Suprapubic skin (tissue), 4 donors: ENCODE measurements at places on chromosomes 5 and 9.

GRCh38 chr5:180324601-180324950 is 28.6 kb downstream of the GFPT2 start:
- DNase-seq = no peak

DNA sequence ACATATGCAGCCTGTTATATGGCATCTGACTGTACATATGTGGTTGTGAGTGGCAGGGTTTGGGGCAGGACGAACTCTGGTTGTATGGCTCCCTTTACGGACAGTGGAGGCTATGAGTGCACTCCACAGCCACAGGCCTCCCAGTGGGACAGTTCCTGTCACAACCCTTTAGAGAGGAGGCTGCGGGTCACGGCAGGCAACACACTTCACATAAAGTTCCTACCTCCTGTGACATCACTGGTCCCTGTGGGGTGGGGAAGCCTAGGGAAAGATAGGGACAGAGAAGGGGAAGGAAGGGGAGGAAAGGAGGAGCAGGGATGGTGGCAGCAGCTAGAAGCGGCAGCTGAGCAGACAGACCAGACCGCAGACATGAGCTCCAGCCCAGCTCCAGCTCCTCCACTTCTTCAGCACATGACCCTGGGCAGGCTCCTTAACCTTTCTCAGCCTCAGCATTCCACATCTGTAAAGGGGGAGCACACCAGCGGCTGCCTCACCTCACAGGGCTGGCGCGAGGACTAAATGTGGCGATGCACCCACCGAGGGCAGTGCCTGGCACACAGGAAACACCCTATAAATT is 27.4 kb upstream of the CORO2A start:
- no peak for DNase-seq

DNA sequence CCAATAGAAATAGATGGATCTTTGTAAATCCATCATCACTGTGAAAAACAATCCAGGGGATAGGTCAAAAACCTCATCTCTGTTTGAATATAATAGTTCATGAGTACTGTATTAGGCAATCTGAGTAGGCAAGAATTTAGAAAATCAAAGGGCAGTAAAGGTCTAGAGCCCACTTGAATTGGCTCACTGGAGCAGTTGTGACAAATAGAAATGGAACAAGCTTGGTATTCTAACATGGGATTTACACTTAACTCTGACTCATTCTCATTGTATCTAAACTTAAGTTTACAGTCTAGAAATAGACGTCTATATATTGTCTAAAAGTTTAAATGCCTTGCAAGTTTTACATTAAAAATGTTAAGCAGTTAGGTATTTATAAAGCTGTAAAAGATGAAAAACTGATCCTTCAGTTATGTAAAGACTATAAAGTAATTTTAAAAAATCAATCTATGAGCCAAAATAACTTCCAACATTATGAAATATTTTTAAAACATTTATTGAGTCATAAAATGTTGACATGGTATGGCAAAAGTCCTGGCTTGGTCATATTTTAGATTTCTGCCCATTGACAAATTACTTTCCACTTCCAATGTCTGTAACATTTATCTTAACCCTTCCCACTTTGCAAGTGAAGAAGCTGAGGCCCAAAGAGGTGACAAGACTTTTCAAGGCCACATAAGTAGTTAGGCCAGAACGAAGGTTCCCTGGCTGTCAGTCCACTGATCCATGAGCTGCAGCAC is 203.7 kb upstream of the NREP start:
- DNase-seq = no peak

DNA sequence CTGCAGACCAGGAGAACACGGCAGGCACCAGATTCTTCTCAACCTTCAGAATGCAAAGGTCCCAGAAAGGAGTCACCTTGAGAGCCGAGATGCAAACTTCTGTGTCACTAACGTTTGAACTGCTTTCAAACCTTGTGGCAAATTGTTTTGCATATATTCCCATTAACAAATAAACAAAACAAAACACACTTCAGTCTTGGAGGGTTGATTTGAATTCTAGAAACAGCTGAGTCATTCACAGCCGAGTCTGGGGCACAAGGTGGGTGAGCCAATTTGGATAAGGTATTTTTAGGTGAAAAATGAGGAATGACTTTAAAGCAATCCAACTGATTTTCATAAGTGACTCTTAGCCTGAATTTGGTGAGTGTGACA is 38.8 kb upstream of the ANKRD33B start:
- DNase-seq = no peak

DNA sequence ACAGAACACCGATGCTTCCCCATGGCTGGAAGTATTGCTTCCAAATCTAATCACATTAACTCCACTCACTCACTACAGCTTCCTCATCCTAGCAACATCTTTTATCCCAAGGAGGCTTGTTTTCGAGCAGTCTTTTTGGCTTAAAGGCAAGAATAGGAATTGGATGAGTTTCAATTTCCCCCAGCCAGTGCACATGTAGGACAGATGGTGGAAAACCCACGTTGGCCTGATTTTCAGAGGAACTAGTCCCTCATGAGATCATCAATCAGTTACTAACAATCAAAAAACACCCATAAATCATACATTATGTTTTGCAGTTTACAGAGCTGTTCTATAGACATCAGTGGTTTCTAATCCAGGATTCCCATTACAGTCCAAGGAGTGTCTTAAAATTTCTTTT is 48.5 kb upstream of the AGXT2 start:
- DNase-seq = no peak

- no peak for DNase-seq
Observed at GRCh38 chr5:122584411-122585300, 190.2 kb upstream of the SNX2 start.

DNA sequence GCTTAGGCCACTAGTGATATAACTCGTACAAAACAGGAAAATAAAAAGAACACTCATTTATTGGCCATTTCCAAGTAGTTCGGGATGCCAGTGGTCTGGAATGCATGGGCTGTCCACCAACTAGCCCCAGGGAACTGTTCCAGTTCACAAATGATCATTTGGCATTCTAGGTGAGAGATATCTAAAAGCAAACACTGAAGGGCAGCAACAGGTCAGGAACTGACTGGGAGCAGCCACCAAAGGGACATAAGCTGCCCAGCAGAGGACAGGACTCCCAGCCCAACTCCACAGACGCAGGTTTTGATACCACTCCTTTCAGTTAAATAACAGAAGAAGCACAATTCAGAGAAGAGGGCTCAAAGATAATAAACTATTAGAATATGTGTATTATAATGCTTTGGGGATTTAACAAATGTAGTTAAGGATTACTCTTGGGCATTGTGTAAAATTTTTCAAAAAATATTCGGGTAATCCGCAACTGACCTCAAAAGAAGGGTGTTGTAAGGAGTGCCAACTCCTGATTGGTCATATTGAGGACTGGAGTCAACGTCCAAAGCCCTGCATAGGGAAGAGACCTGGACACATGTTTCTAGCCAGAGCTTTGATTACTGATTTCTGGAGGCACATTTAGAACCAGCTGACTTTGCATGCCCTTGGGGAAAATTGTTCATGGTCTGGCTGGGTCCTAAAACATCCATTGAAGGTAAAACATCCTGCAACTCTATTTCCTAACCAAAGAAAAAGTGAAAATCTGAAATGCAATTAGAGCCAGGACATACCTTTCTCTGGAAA is 320.0 kb downstream of the DNAH5 start:
- DNase-seq = no peak

DNA sequence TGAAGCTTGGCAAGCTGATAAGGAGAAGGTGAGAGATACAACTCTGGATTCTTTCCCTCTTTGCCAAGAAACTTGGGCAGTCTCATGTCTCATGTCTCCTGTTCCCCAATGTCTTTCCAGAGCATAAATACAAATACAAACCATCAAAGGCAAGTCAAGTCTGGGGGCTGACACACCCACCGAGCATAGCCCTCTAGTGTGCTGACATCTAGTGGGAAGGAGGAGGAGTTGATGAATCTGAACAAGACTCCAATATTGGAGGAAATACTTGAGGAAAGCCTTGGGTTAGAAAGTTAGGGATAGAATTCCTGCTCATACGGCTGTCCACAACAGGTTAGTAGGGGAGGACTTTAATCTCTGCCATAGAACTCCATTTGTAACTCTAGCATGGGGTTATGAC is 8.6 kb downstream of the MLANA start:
- DNase-seq = no peak

- no peak for DNase-seq
Observed at GRCh38 chr9:129036923-129037766, 719 bp downstream of the MIGA2 start.

GRCh38 chr9:113536483-113537228 is 73.1 kb downstream of the RGS3 start:
- DNase-seq = no peak

DNA sequence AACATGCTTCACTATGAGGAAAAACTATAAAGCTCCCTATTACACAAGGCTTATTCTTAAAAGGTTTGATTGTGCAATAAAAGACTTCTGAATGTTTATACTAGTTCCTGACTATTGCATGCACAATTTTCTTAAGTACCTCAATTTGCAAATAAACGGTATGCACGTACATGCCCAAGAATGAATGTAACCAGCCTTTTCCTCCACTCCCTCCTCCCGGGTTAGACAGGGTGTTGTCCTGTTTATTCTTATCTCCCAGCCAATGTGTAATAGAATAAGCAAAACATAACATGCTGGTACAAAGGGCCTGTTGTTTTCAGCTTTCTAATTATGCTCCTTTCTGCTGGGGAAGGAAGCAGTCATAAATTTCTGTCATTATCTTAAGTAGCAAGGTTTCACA is 79.1 kb downstream of the AOPEP start:
- DNase-seq = no peak

DNA sequence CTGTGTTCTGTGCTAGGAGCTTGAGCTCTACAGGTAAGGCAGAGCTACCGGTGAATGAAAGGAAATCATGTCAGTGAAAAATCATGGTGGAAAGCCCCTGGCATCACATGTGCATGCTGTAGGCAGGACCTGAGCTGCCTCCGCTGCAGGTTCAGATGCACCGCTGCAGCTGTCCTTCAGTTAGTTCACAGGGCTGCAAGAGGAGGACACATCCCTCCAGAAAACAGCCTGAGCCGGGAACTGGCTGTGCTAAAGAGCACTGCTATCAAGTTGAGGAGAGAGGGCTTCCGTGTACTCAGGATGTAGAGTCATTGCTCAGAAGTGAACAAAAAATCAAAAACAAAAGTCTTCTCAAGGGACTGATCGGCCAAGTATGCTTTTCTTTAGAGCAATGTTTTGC is 138.6 kb downstream of the ERCC6L2 start:
- DNase-seq = no peak
